ENCODE measurements at places on chromosomes 11 and 22.
A peak's percentile ranks its signal among the peaks of the same experiment; 100 is the strongest.

DNA sequence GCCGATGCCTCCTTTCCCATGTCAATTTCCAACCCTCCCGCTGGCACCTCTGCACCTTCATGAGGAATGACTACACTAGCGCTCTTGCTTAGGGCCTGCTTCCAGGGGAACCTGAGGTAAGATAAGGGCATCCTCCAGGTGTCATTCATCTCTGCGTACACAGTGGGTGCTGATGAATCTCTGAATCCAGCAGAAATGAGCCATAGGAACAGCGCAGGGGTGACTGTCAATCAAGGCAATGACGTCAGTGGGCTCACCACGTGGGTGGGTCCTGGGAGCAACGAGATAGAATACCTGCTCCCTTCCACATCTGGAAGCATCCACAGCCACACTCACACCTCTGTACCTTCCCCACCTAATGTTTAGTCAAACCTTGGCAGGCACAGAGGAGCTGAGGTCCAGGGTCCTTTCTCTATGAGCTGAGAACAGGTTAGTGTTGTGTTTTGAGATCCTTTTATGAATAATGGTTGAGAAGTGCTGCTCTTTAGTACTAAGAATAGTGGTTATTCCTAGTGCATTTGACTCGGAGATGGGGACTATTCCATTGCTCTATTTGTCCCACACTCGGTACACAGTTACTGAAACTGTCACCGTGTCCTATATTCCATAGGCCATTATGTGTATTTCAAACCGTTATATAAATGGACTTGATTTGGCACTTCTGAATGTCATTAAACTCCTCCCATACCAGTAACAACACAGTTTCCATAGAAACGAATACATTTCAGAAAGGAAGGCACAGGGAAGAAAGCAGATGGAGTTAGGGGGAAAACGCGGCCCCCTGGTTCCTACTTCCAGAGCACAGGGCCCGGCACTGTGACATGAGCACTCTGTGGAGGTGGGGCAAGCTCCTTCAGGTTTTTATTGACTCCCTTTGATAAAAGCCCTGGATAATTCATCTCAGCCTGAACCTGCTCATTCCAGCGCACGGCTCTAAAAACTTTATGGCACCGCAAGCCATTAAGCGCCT is 193.4 kb downstream of the ST3GAL4 start:
- no peak for DNase-seq

DNA sequence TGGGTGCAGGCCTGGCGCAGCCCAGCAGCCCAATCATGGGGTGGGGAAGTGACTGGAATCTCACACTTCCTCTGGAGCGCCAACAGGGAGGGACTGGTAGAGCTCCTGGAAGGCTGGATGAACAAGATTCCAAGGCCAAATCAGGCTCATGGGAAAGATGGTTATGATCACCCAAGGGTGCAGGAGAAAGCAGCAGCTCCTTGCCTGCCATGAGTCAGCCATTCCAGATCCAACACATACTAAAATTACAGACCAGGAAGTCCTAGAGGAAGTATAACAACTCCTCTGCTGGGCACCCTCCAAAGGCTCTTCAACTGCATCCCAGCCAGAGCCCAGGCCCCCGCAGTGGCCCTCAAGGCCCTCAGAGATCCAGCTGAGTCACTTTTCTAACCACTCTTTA is 427.3 kb downstream of the TENM4 start:
- DNase-seq: peak; percentile 56

- DNase-seq: no peak
These were observed 92.3 kb upstream of the SEPTIN5 start for GRCh38 chr22:19622061-19622441.

GRCh38 chr11:119091966-119092879 is 7.5 kb downstream of the HMBS start:
- no peak for DNase-seq

DNA sequence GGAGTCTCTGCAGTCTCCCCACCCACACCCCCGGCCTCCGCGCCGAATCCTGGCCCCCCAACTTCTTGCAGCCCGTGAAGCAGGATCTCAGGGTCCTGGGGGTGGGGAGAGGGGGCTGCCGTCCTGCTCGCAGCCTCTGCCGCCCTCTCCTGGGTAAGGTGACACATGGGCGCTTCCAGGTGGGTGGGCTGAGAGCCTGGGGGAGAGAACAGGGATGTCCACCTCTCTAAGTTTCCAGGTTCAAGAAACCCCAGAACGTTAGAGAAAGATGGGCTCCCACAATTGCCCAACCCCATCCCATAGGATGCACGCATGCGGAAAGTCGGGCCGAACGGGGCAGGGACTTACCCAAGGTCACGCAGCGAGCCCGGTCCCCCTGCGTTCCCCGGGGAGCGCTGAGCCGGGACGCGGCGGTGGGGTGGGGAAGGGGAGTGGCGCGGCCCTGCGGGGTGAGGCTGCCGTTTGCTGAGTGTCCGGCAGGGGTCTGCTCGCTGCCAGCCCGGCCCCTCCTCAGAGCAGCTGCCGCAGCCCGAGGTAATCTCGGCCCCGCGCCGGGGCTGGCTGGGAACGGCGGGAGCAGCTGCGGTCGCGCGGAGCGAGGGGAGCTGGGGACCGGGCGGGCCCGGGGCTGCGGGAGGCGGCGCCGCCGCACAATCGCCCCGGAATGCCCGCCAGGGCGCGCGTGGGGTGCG is 705 bp upstream of the CAPN1 start:
- peak; percentile 91 for DNase-seq

Data from GM03348 (cell line).